Stimulated activated CD4-positive, alpha-beta T cell treated with anti-CD3 and anti-CD28 coated beads, Interleukin-1b, Interleukin-23, amount 100 ng/mL, for 24 hours (primary cell): ENCODE measurements at places on chromosomes 6 and 20.

DNA sequence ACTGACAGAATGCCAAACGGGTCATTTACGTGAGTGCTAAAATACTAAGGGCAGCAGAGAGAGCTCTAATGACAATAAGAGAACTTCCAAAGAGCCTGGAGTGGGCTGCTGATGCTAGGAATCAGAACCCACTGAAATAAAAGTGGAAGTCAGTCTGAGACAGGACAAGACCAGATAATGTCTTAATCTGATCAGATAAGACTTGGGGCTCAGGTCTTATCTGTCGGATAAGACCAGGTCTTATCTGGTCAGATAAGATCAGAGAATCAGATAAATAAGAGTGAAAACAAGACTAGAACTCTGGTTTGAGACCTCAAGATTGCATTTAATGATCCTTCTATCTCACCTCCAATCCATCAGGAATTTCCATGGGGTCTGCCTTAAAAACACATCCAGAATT, 18.6 kb downstream of the LRP11 start:
- DNase-seq: no peak

GRCh38 chr6:93498713-93499112, 79.4 kb upstream of the EPHA7 start:
- DNase-seq: no peak

DNA sequence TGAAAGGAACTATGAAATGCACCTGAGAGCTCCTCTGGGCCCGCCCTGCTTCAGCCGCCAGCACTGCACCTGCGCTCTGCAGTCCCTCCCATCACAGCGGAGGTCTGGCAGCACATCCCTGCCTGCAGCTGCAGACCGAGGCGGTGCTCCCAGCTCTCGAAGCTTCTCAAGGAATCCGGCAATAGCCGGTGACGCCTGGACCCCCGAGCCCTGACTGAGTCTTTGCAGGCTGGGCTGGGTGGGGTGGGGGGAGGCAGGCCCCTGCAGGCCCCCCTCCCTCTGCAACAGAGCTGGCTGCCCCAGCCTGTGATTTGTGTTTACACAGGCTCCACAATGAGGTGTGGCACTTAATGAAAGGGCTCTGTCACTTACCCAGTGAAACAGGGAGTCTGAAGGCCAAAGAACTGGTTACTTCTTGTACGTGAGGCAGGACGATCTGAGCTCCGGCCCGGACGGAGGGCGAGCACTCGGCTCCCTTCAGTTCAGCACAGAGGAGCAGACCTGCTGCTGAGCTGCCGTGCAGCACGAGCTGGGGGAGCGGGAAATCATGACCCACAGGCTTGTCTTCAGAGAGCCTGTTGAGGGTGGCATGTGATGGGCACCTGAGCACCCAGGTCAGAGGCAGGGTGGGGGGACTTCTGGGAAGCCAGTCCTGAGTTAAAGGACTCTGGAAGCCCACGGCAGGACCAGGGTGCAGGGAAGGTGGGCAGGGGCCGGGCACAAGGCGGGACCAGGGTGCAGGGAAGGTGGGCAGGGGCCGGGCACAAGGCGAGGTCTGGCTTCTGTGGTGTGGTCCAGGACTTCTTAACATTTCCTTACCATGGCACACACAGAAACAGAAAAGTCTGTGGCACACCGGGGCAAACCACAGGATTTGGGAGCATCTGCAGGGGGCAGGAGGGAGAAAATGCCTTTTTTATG, 192.3 kb upstream of the THBS2 start:
- DNase-seq: no peak

DNA sequence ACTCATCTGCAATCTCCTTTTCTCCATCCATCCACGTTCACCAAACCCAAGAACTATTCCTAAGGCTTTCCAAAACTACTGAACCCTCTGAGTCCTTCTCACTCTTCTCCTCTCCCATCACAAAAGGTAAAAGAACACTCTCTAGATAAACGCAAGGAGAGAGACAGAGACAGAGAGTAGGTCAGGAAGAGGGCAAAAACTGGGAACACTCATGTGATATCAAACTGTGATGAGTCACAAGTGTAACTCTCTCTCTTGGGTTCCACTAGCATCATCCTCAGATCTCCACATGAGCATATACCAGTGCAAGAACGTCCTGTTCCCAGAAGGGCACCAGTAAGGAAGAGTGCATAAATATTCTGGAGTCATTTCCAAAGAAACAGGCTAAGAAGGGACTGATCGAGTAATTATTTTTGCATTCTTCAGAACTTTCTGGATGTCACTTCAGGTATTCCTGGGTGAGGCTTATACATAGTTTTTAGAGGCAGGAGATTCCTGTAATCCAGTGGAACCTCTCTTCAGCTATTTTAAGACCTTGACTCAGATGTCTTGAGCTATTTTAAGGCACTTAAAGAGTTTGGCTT, 47.3 kb upstream of the STXBP5 start:
- DNase-seq: no peak

- no peak for DNase-seq
Observed at GRCh38 chr6:169082093-169082492, 171.6 kb downstream of the THBS2 start.

DNA sequence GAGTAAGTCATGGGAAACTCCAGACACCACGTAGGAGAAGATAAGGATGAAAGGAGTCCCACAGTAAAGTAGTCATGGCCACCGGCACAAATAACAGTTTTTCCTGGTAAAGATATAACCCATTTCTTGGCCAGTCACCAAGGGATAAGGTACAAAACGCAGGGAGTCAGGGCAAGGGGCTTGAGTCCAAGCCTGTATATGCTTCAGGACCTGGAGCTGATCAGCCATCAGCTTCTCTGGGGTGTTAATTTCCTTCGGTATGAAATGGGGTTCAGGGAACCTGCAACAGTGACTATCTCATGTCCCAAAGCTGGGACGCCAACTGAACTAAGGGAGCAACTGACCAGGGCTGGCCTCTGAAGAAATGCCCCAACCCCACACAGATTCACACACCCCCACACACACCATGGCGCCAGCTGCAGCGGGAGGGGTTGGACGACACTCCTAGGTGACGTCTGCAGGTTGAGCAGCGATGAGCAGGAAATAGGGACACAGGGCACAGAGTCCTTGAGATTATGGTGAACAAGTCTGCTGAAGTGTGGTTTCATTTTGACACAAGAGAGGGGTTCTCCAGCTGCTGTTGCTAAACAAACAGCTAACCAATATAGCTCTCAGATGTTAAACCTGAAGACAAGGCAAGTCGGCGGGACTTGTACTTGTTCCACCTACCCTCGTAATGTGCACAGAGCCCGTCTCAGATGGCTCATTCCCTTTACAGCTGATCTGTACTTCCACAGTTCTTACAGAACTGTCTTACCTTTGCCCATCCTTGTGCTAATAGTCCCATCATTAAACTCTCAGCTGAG, 7.4 kb upstream of the ADTRP start:
- no peak for DNase-seq

DNA sequence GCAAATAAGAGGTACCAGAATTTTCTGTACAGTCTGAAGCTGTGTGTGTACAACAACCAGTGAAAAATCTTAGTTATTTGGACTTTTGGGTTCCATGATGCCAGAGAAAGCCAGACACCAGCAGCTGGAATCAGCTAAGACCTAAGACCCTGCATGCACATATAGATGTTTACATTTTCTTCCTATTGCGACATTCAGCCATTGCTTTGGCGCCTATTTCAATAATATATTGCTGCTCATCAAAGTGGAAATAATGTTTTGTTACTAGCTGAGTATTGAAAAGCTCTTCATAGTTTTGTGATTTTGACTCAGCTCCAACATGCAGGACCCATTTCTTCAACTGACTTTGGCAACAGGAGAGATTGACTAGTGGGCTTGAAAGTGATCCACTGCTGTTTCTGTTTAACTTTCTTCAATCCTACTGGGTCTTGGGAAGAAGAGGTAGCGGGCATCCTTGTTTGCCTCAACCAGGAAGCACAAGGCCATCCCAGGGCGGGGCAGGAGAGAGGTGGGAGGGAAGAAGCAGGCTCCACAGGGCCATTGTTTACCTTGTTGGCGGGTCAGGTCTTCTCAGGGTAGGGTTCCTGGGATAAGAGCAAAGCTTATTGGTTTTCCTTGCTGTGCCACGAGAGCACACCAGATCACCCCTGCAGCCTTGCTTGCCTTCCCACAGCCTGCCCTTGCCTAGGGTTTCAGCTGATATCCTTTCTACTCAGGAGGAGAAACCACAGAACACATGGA, 101.3 kb upstream of the ESR1 start:
- DNase-seq: no peak

DNA sequence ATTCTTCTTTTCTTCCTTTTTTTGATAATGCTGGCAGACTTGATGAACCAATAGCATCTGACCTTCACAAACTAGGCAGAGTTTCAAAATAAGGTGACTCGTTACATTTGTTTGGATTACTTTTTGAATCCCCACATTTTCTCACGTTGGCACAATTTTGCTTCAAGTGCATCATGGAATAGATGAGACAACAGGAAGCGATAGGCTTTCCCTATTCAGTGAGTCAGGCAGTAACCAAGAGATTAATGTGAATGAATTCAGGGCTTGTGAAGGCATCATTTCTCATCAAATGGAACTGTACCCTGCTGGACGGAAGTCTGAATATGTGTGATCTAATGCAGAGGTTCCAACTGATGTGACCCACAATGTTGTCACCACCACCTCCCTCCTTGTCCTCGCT, 10.7 kb downstream of the RFPL4B start:
- no peak for DNase-seq

DNA sequence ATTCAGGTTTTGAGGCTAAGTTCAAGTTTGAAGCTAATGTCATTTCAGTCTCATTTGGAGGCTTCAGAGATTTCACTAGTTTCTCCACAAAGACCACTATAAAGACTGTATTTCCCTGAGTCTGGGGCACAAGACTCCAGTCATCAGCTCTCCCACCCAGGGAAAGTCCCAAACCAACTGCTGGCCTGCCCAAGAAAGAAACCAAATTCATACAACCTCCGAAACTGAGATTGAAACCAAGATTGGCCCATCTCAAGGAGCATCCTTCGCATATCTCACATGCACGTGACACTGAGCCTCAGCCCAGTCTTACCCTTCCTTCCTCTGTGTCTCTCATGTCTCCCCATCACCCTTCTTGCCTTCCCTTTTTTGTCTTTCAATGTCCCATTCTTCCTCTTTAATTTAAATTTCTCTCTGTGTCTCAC, 3.5 kb upstream of the LTA start:
- no peak for DNase-seq

GRCh38 chr20:62778601-62779416, 17.5 kb upstream of the MRGBP start:
- no peak for DNase-seq
